ENCODE measurements at places on chromosomes 3 and 15.

GRCh38 chr3:170572665-170573253 is 13.1 kb downstream of the SLC7A14 start:
- no peak for DNase-seq

DNA sequence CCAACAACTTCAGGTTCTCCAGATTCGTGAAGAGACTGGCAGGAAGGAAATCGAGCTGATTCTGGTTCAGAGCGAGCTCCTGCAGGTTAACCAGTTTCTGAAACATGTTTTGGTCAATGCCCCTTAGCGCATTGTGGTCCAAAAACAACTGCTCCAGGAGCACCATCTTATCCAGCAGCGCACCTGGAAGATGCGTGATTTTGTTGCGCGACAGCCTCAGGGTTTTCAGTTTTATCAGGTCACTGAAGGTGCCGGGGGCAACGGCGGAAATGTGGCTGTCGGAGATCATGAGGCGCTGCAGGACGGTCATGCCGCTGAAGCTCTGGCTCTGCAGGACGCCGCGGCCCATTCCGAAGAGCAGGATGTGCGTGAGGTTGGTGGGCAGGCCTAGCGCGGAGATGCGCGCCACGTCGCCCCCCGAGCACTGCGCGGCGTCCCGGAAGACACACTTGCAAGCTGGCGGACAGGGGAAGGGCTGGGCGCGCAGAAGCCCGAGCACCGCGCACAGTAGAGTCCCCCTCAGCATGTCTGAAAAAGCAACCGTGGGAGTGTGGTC is 1.2 kb downstream of the GP5 start:
- DNase-seq: no peak

DNA sequence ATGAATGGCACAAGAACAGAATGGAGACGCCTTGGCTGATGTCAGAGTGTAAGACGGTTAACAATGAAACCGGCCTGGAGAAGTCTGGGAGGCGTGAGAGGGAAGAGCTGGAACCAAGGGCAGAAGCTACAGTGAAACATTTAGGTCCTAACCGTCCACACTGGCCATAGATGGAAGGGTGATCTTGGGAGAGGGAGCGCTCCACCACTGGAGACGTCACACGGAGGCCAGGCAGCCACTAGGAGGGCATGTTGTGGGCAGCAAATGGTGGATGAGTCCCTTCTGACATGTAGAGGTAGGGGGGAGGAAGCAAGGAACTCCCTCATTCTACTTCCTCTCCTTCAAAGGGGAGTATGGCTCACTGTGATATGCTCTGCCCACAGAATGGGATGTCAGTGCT is 23.8 kb downstream of the FEM1B start:
- DNase-seq: no peak

DNA sequence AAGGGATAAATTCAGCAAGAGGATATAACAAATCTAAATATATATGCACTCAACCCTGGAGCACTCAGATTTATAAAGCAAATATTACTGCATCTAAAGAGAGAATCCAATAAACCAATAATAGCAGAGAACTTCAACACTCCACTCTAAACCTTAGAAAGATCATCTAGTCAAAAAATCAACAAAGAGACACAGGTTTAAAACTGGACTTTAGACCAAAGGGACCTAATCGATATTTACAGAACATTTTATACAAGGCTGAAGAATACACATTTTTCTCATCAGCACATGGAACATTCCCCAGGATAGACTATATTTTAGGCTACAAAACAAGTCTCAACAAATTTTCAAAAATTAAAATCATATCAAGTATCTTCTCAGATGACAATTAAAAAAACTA is 379.0 kb downstream of the GBE1 start:
- no peak for DNase-seq

DNA sequence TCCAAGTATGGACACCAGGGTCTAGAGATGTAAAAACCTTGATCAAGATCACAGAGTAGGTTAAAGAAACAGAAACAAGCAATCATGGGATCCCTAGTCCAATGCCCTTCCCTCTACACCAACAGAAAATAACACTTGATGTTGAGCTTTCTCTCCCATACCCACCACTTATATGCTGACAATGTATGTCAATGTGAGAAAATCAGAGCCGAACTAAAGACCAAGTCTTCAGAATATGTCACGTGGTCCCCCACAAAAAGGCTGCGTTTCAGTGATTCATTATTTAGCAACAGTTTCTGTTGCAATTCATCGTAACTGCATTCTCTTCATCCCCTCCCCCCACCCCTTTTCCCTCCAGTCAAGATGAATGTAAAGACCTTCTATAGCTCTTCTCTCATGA is 278.9 kb upstream of the STT3B start:
- DNase-seq: no peak

- no peak for DNase-seq
Observed at GRCh38 chr3:99479768-99480167, 158.6 kb upstream of the COL8A1 start.

GRCh38 chr3:98784666-98785600 is 21.8 kb downstream of the ST3GAL6 start:
- DNase-seq: no peak
